Activated T-cell treated with anti-CD3 and anti-CD28 coated beads for 4 hours (primary cell): ENCODE measurements at places on chromosomes 3 and 15.

DNA sequence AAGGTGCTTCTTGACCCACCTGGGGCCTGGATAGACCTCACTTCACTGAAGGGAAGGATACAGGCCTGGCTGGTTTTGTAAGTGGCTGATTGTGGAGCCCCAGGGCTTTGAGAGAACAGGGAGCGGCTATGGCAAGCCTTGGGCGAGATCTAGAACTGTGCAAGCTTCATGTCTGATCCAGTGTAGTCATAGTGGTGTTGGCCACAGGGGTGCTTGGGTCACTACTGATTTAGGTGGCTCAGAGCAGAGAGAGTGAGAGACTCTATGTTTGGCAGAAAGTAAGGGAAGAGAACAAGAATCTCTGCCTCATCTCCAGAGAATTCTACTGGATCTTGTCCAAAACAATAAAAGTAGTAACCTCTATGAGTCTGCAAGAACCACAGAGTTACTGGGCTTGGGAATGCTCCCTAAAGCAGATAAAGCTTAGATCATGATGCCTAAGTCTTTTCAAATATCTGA is 394.2 kb upstream of the EPHA3 start:
- no peak for DNase-seq

DNA sequence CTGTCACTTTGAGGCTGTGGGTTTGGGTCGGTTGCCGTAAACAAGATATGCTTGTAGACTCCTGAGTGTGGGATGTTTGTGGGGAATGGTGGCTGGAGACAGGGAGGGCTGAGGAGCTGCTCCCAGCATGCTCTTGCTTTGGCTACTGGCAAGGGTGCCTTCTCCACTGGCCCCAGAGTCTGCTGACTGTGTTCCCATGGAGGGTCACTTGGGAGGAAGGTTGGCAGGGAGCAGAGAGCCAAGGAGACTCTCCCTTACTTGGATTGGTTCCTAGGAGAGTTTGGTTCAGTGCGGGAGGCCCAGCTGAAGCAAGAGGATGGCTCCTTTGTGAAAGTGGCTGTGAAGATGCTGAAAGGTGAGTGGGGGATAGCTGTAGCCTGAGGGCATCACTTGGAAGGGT is 11.8 kb downstream of the TYRO3 start:
- DNase-seq: no peak

- DNase-seq: no peak
These were observed 328.1 kb upstream of the ATP10A start for GRCh38 chr15:26191193-26191592.

DNA sequence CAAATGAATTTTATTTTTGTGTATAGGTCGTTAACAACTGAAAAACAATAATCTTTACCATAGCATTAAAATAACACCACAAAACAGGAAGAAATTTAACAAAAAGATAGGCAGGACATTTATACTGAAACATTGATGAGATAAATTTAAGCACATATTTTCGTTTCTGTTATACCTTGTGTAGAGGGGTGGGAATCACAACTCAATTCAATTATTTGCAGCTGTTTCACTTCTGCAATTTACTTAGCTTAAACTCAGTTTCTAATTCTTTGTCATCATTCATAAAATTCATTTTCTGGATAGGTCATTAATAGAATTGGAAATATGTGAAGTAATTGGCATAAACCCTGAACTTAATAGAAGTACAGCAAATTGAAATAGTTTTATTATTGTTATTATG is 42.3 kb downstream of the TP63 start:
- no peak for DNase-seq

GRCh38 chr15:44215594-44215993 is 20.5 kb upstream of the FRMD5 start:
- DNase-seq: no peak
